Epithelial cell of proximal tubule (primary cell): ENCODE measurements at places on chromosomes 4 and X. TPM values are rescaled to one million over a fixed set of nuclear protein-coding genes. Genes with fewer than 3 reads are reported as not detected.

MAGEB2 gene
- not detected in 2 replicates for total RNA-seq

RIBC1 gene
- 0.07 and 0.92 TPM in 2 replicates for total RNA-seq

TXK gene
- 1.3 and 2.0 TPM in 2 replicates for total RNA-seq

F8A2 gene
- not detected in 2 replicates for total RNA-seq

BMX gene
- total RNA-seq, result not detected in 2 replicates

SRPK3 gene
- 0.17 TPM in 1 of 2 replicates, not detected in the other for total RNA-seq

NWD2 gene
- total RNA-seq, result not detected in 2 replicates

N4BP2 gene
- 5.1 and 5.8 TPM in 2 replicates for total RNA-seq

HSFX4 gene
- not detected in 2 replicates for total RNA-seq
